CD8-positive, alpha-beta memory T cell (primary cell): ENCODE measurements at places on chromosomes 2 and 18. TPM values are rescaled to one million over a fixed set of nuclear protein-coding genes. Genes with fewer than 3 reads are reported as not detected.

DNA sequence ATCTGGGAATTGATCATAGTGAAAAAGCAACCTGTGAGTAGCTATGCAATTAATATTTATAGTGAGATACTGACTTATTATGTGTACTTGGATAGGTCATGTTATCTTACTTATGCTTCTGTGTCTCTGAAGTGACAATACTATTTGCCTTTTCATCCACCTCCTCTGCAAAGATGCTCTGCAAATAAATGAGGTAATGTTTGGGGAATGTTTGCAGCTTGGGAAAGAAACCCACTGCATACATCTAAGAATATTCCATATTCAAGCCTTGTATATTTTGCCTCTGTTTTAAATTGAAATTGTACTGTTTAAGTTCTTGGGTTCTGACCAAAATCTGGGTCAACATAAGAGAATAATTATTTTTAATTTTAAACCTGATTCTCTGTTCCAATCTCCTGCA lies 217.4 kb upstream of the DTNA start:
- no peak for DNase-seq
- H3K27me3 ChIP-seq: no peaks in the 10 kb centered on the region
- no peaks in the 10 kb centered on the region for H3K36me3 ChIP-seq

- DNase-seq: no peak
- H3K4me3 ChIP-seq: no peak overlapping the region
- no peak overlapping the region for H3K27ac ChIP-seq
- H3K36me3 ChIP-seq: no peaks in the 10 kb centered on the region
- H3K4me1 ChIP-seq: no peaks in the 10 kb centered on the region
- no peaks in the 10 kb centered on the region for H3K27me3 ChIP-seq
These were observed 97.9 kb upstream of the ATP8B1 start for GRCh38 chr18:57900906-57901435.

The OR6B2 gene
- total RNA-seq: not detected

GRCh38 chr2:235215248-235215647 lies 263.4 kb downstream of the SH3BP4 start:
- no peaks in the 10 kb centered on the region for H3K36me3 ChIP-seq
- H3K27ac ChIP-seq: no peak overlapping the region
- H3K4me3 ChIP-seq: no peak overlapping the region
- H3K27me3 ChIP-seq: peaks cover 4% of the 10 kb centered on the region

GRCh38 chr2:152814475-152815030 lies 96.1 kb downstream of the ARL6IP6 start:
- H3K4me3 ChIP-seq: no peak overlapping the region
- no peak for DNase-seq
- H3K27ac ChIP-seq: no peak overlapping the region
- peaks cover 4% of the 10 kb centered on the region for H3K27me3 ChIP-seq
- H3K4me1 ChIP-seq: no peaks in the 10 kb centered on the region

DNA sequence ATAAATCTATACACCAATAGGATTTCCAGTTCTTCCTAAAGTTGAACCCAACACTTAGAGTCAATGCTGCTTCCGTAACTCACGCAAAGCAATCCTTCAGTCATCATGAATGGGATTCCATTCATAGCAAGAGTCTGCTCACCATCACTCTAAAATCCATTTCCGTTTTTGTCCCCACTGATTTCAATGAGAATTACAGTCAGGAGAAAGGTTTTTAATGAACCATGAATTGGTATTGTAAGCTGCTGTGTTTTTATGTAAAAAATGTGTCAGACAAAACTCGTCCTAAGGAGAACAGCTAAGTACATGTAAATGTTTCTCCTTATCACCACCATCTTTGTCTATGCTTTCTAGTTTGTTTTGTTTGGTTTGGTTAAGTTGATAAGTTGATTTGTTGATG lies 391.5 kb downstream of the IRS1 start:
- no peak for DNase-seq
- H3K27me3 ChIP-seq: no peaks in the 10 kb centered on the region
- H3K36me3 ChIP-seq: no peaks in the 10 kb centered on the region
- H3K27ac ChIP-seq: no peak overlapping the region
- H3K4me1 ChIP-seq: no peaks in the 10 kb centered on the region

GRCh38 chr2:31031132-31031706 lies 107.0 kb downstream of the GALNT14 start:
- H3K4me3 ChIP-seq: no peak overlapping the region
- no peaks in the 10 kb centered on the region for H3K4me1 ChIP-seq
- DNase-seq: no peak
- H3K27me3 ChIP-seq: no peaks in the 10 kb centered on the region

DNA sequence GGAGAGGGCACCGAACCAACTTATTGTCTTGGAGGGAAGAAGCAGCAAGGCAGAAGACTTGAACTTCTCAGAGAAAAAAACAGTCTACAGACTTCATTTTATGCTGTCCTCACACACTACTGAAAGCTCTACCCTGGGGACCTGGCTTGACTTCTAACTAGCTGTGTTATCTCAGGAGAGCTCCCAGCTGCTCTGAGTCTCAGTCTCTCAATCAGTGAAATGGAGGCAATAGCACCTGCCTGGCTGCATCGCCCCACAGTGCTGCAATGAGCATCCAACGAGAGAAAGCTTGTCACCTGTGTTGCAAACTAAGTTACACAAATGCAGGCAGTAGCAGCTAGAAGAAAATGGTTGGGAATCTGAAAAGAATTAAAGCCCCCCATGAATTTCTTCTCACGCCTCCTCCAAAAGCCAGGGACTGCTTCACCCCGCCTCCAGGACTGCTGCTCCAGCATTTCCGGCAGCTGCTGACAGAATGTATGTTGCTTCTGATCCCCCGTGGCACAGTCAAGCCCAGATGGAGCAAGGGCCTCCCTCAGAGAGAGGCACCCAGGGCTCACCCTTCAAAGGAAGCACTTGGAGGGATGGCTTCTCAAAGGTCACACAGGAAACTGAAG lies 116.3 kb downstream of the BCL11A start:
- no peak for DNase-seq
- H3K27me3 ChIP-seq: no peaks in the 10 kb centered on the region
- no peak overlapping the region for H3K4me3 ChIP-seq
- no peak overlapping the region for H3K27ac ChIP-seq
- no peaks in the 10 kb centered on the region for H3K4me1 ChIP-seq
- no peaks in the 10 kb centered on the region for H3K36me3 ChIP-seq
